Activated CD4-positive, alpha-beta T cell treated with anti-CD3 and anti-CD28 coated beads, Interleukin-2, amount 10 ng/mL, durations not matched to agents 7 days and 5 days (primary cell): ENCODE measurements at places on chromosomes 4 and X. TPM values are rescaled to one million over a fixed set of nuclear protein-coding genes. Genes with fewer than 3 reads are reported as not detected.

- no peaks in the 10 kb centered on the region for H3K27me3 ChIP-seq
- H3K4me1 ChIP-seq = peaks cover 36% of the 10 kb centered on the region
- peak overlapping the region; percentile 91 for H3K4me3 ChIP-seq
Observed at GRCh38 chrX:71253253-71254091, 468 bp downstream of the ZMYM3 start.

DNA sequence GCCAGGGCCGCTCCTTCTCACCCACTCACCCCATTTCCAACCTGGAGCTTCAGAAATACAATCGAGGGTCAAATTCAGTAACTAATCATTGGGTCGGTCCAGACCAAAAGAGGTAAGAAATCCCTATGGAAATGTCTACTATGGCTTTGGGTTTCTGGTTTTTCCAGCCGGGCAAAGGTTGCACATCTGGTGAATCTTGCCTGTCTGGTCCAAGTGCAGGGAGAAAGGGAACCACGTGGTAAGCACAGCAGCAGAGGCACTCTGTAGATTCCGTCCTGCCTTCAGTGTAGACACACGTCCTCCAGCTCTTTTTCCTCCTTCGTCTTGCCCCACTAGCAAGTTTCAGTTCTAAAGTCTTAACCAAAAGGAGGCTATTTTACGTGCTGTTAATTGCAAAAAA is 218.0 kb upstream of the JADE1 start:
- H3K36me3 ChIP-seq = no peaks in the 10 kb centered on the region
- H3K27ac ChIP-seq = no peak overlapping the region
- H3K4me3 ChIP-seq = no peak overlapping the region
- H3K27me3 ChIP-seq = no peaks in the 10 kb centered on the region

GRCh38 chr4:151015459-151016347 is 619 bp upstream of the LRBA start:
- no peaks in the 10 kb centered on the region for H3K27me3 ChIP-seq
- H3K36me3 ChIP-seq = peaks cover 11% of the 10 kb centered on the region
- DNase-seq = peak; percentile 76
- peak overlapping the region; percentile 100 for H3K4me3 ChIP-seq

Gene TFE3
- total RNA-seq = 26.8 TPM

GRCh38 chr4:3661989-3662388 is 104.2 kb upstream of the ADRA2C start:
- peaks cover 2% of the 10 kb centered on the region for H3K27me3 ChIP-seq
- no peak overlapping the region for H3K4me3 ChIP-seq
- no peaks in the 10 kb centered on the region for H3K36me3 ChIP-seq
- H3K27ac ChIP-seq = no peak overlapping the region
- no peak for DNase-seq

Gene FGD1
- 0.05 TPM for total RNA-seq

DNA sequence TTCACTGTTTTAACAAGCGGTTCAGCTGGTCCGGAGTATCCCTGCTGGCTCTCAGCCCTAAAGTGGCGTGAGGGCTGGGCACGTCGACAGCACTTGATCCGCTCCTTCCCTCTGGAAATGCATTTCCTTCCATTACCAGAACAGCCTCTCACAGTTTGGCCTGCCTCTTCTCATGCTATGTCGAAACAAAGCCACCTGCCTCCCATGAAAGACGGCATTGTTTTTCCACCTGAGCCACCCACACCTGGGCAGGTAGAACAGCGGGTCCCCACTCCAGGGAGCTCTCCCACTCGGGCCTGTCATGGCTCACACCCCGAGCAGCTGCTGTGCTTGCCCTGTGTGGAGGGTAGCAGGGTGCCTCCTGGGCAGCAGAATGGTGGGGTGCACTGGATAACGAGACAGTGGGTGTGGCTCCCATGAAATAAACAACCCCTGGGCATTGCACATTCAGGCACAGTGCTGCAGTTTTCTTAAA is 86.2 kb downstream of the FHDC1 start:
- H3K27me3 ChIP-seq = no peaks in the 10 kb centered on the region
- H3K4me1 ChIP-seq = peaks cover 5% of the 10 kb centered on the region
- DNase-seq = no peak

GRCh38 chr4:68433582-68433981 is 13.7 kb upstream of the TMPRSS11E start:
- DNase-seq = no peak
- no peaks in the 10 kb centered on the region for H3K27me3 ChIP-seq
- no peak overlapping the region for H3K4me3 ChIP-seq
- H3K4me1 ChIP-seq = peaks cover 28% of the 10 kb centered on the region
- no peak overlapping the region for H3K27ac ChIP-seq

GRCh38 chrX:3451571-3451970 is 105.1 kb upstream of the MXRA5 start:
- H3K27me3 ChIP-seq = no peaks in the 10 kb centered on the region
- H3K36me3 ChIP-seq = no peaks in the 10 kb centered on the region
- H3K4me1 ChIP-seq = no peaks in the 10 kb centered on the region
- no peak overlapping the region for H3K27ac ChIP-seq
- no peak for DNase-seq
- H3K4me3 ChIP-seq = no peak overlapping the region

Gene CSAG1
- total RNA-seq = not detected
